ENCODE measurements at places on chromosomes 5 and 9.

GRCh38 chr9:94649100-94649819 lies 9.9 kb upstream of the FBP1 start:
- DNase-seq, result peak; percentile 70

- no peak for DNase-seq
Observed at GRCh38 chr9:117458066-117458465, 43.2 kb upstream of the ASTN2 start.

DNA sequence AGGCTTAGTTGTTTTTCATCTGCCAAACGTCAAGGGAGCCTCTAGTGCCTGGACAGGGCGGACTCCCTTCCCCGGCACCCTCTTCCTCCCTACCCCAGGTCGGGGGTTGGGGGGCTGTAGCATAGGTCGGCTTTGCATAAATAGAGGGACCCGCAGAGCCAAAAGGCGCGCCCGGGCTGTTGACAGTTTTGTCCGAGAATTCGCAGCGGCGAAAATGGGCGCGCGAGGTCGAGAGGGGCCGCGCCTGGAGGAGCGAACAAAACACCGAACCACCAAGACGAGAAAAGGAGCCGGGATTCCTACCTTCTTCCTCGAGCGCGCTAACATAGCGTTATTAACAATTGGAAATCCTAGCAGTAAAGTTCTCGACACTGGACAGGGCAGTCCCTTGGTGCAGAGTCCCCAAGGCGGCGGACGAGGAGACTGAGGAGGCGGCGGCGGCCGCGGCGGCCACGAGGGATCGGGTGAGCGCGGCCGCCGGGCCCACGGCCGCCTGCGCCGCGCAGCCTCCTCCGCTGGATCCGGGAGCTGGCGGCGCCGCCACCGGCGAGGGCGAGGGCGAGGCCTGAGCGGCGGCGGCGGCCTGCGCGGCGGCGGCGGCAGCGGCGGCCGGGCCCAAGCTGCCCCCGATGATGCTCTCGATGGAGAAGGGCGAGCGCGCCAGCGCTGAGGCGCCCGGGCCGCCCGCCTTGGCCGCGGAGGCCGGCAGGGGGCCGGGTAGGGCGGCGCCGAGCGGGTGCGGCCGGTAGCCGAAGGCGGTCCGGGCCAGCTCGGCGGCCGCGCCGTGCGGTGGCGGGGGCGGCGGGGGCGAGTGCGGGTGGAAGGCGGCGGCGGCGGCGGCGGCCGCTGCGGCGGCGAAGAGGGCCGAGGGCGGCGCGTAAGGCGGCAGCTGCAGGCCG lies 1.7 kb downstream of the FOXD1 start:
- DNase-seq, result peak; percentile 24

DNA sequence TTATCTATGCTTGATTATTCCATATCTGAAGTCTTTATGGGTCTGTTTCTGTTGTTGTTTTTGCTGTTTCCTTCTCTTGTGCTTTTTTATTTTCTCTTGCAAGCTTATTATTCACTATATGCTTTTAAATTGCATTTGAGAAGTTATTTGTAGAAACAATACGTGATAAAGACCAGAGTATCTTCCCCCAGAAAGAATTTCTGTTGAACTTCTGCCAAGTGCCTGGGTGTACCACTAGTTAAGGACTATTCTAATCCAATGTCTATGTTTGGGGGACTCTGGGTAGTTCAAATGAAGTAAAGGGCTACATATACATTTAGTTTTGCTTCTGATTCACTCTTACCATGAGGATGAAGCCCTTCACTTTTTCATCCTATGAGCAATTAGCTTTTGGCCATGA lies 54.3 kb downstream of the SLF1 start:
- no peak for DNase-seq

GRCh38 chr5:87150630-87151029 lies 117.1 kb upstream of the RASA1 start:
- peak; percentile 27 for DNase-seq

- no peak for DNase-seq
Observed at GRCh38 chr5:94254214-94254613, 364.2 kb downstream of the KIAA0825 start.

DNA sequence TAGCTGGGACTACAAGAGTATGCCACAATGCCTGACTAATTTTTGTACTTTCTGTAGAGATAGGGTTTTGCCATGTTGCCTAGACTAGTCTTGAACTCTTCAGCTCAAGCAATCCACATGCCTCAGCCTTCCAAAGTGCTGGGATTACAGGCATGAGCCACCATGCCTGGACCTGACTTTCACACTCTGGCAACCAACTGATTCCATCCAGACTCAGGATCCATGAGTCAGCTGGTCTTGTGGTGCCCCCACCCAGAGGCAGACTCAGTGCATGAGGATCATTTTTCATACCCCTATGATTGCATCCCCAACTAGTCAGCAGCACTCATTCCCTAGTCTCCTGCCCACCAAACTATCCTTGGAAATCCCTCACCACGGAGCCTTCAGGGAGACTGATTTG lies 375.9 kb downstream of the ANXA1 start:
- no peak for DNase-seq

DNA sequence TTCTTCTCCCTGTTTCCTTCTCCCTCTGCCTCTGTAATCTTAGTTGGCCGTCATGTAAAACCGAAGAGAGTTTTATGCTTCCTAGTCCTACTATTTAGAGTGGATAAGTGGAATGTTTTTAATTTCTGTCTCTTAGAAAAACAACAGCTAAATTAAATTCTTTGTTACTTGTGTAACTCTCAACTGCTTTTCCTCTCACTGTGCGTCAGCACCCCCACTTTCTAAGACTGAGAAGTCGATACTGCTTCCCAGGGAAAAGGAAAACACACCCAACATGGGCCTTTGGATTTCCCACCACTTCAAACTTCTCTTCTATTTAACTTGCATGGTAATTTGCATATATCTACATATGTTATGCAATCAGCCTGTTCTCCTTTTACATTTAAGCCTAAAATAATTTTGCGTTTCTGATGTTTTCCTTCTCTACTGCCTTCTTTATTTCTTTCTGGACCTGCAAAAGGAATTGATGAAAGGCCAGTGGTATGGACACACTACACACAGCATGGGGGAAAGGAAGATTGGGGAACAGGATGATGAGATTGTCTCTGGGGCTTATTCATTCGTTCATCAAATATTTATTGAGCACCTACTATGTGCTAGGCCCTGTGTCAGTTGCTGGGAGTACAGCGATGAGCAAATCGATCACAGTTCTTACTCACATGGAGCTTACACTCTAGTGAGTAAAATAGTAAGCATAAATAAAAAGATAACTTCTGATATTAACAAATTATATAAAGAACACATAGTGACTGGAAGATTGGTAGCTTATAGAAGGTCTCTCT lies 52.5 kb upstream of the CTNNA1 start:
- DNase-seq, result peak; percentile 12

GRCh38 chr5:169006842-169007790 lies 293.8 kb downstream of the SLIT3 start:
- DNase-seq, result peak; percentile 67

GRCh38 chr5:128844354-128844923 lies 120.8 kb upstream of the SLC27A6 start:
- peak; percentile 28 for DNase-seq

DNA sequence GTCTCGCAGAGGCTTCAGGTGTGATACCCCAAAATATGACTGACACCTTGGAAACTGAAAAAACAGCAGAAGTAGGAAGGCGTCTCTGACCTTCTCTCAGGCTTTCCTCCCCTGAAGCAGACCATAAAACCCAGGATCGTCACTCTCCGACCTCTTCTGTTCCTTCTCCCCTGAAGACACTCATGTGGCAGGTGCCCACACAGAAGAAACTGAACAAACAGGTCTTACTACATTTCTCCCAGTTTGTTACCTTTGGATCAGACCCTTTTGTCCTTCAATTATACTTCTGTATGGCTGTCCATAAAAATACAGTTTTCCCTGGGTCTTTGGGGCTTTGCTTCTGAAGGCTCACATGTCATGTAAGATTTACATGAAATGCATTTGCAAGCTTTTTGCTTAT lies 10.3 kb upstream of the PRUNE2 start:
- no peak for DNase-seq

DNA sequence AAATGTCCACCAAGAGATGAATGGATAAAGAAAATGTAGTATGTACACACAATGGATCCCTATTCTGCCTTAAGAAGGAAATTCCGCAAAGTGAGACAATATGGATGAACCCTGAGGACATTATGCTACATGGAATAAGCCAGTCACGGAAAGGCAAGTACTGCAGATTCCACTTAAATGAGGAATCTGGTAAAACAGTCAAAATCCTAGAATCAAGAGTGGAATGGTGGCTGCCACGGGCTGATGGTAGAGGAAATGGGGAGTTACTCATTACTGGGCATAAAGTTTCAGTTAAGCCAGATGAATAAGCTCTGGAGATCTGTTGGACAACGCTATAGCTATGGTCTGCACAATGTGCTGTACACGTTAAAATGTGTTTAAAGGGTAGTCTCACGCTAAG lies 47.2 kb downstream of the STK10 start:
- no peak for DNase-seq

DNA sequence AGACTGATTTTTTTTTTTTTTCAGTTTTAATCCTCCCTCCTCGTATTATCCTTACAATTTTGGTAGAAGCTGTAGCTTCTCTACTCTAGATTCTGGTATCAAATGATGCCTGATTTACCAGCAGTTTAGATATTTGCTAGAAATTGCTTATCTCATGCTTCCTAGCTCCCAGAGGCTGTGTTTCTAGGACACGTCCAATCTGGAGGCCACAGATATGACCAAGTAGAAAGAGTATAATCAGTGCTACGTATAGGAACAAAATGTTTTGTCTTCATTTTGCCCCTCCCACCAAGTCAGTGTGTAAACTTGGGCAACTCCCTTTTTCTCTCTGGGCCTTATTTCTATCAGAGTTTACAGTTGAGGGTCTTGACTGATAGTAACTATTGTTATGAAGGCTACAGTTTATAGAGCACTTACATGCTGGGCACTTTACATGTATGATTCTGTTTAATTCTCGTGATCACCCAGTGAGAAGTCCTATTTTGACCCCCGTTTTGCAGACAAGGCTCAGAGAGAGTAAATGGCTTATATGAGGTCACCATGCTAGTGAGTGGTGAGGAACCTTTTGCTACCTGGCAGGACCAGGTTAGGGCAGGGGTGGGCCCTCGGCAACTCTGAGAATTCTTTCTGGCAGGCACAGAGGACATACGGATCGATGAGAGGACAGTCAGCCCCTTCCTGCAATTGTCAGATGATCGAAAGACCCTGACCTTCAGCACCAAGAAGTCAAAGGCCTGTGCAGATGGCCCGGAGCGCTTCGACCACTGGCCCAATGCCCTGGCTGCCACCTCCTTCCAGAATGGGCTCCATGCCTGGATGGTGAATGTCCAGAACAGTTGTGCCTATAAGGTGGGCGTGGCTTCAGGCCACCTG lies 7.6 kb downstream of the HDHD3 start:
- DNase-seq, result no peak

DNA sequence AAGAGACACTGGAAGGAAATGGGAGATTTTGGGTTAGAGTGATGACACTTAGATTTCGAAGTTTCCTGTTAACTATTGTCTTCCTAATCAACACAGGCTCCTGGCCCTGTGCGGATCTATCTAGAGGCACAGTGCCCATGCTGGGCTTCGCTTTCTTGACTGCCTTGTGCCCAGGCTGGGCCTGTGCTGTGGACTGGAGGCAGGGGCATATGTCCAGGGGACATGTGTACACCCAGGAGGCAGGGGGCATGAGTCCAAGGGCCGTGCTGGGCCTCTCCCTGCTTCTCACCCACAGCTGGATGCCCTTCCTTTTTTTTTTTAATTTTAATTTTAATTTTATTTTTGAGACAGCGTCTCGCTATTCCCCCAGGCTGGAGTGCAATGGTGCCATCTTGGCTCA lies 37.6 kb downstream of the EHMT1 start:
- no peak for DNase-seq

DNA sequence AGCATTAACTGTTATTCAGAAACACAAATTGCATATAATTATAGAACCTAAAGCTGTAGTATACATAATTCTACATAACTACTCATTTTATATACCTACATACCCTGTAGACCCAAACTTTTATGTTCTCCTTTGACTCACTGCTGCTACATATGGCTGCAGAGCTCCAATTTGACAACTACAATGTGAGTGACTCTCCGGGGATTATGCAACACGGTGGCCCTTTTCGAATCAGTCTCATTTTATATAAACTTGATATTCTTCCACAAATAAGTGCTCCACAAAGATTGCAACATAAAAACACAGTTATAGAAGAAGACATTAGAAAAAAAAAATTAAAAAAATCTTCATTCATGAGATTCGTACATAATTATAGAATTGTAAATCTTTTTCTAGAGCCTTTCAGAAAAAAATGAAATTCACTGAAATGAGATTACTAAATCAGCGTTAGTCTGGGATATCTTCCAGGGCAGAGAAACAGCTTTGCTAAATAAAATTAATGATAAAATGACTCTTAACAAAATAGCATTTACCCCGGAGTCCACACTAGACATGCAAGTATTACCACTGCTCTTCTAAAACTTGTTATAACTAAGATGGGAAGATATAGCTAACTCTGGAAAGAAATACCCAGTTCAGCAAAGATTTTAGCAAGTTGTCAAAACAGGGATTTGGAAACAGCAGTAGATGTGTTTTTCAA lies 52.6 kb downstream of the SRFBP1 start:
- DNase-seq, result no peak

DNA sequence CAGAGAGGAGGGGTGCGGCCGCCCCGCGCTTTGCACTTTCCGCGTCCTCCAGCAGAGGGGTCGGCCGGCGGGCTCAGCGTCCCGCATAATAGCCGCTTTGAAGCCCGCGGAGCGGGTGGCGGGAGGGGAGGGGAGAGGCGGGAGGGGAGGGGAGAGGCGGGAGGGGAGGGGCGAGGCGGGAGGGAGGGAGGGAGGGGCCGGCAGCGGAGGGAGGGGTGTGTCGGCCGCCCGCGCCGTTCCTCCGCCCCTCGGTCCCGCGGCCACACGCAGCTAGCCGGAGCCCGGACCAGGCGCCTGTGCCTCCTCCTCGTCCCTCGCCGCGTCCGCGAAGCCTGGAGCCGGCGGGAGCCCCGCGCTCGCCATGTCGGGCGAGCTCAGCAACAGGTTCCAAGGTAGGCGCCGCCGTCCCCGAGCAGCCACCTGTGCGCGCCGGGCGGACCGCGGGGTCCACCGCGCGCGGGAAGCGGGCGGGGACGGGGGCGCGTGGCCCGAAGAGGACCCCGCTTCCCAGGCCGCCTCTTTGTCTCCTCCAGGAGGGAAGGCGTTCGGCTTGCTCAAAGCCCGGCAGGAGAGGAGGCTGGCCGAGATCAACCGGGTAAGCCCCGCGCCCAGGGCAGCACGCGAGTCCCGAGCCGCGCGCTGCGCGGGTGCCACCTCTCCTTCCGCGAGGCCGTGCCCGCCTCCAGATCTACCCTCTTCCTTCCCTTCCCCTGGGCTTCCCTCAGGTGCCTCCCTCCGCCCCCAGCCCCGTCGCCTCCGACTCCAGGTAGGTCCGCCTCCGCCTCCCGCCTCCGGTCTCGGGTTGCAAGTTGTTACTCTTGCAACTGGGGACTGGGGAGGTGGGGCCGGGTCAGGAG lies at the start of gene AIF1L:
TSS of gene AIF1L (plus strand) at position 263 of the 857 bp plus-strand sequence. CDS start at position 362, 99 bp downstream.
- DNase-seq, result no peak

- no peak for DNase-seq
Observed at GRCh38 chr5:17882760-17883488, 248.7 kb downstream of the TAF11L14 start.

DNA sequence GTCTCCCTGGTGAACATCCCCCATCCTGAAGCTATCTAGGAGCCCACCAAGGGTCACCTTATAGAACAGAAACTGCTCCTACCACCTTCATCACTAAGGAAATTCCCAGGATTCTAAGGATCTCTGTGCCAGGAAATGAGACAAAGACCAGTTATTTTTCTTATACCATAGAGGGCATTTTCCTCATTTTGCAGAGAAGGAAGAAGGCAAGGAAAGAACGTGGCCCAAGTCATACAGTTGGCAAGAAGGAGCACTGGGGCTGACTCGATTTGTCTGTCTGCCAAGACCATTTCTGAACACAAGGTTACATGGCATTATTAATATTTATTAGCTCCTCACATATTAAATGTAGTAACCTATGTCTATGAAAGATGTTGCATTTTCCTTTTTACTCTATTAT lies 49.6 kb upstream of the TNFSF15 start:
- DNase-seq, result peak; percentile 47

Data from fibroblast of skin of right biceps (primary cell).